ENCODE measurements at places on chromosomes 6 and 20.

DNA sequence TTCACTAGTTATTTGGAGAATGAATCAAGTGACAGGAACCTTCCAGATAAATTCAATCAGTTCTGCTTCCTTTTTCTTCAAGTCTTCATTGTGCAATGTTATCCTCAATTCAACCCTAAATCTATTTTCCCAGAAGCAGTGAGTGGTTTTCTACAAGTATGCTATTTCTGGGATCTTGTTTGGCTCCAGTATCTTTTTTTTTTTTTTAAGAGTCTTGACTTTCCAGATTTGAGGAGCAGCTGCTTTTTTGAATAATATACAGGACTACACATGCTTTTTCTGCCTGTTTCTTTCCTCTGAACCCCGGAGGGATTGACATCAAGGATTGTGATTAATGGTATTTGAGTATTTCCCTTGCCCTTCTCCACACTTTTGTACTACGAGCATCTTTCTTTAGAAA, 339.2 kb upstream of the JAG1 start:
- DNase-seq = no peak

DNA sequence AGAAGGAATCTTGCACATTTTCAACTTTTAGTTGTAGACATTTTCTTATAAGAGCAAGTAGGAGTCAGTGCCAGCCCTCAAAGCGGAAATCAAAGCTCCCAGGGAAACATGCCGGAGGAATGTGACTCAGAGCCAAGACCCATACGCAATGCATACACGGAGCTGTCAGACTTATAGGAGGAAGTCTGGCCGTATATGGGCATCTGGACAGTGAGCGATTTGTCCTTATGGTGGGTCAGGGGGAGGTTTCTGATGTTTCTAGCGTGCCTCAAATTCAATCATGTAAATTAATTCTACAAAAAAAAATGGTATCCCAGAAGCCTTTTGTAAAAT, 3.6 kb upstream of the CCN2 start:
- DNase-seq = no peak

DNA sequence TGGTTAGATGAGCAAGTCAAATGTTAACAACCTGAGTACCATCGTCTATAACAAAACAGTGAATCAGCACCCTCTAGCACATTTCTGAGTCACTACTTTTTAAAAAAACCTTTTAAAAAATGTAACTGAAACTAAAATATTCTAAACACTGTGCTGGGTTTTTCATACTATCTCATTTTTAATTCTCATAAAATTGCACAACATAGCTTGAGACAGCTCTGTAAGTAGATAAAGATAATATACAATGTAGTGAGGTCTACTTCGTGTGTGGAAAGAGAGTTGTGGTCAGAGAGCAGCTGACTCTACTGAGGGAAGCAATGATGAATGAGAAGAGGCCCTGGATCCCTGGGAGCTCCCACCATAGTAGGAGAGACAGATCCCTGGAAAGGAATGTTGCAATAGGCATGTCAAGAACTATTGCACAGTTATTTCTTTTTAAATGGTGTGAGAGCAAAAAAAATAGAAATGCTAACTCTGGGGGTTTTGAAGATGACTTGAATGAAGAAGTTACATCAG, 13.6 kb upstream of the CALHM6 start:
- DNase-seq = no peak

- DNase-seq = peak; percentile 36
These were observed 25.6 kb upstream of the HLA-DQB1 start for GRCh38 chr6:32692019-32692418.

GRCh38 chr6:142841915-142842314, 103.1 kb downstream of the HIVEP2 start:
- DNase-seq = no peak

- no peak for DNase-seq
These were observed 4.6 kb upstream of the SNRNP48 start for GRCh38 chr6:7585287-7585930.

- DNase-seq = no peak
These were observed 6.7 kb downstream of the TGIF2 start for GRCh38 chr20:36579996-36580545.

GRCh38 chr20:45588800-45589199, 9.7 kb upstream of the WFDC8 start:
- DNase-seq = no peak

DNA sequence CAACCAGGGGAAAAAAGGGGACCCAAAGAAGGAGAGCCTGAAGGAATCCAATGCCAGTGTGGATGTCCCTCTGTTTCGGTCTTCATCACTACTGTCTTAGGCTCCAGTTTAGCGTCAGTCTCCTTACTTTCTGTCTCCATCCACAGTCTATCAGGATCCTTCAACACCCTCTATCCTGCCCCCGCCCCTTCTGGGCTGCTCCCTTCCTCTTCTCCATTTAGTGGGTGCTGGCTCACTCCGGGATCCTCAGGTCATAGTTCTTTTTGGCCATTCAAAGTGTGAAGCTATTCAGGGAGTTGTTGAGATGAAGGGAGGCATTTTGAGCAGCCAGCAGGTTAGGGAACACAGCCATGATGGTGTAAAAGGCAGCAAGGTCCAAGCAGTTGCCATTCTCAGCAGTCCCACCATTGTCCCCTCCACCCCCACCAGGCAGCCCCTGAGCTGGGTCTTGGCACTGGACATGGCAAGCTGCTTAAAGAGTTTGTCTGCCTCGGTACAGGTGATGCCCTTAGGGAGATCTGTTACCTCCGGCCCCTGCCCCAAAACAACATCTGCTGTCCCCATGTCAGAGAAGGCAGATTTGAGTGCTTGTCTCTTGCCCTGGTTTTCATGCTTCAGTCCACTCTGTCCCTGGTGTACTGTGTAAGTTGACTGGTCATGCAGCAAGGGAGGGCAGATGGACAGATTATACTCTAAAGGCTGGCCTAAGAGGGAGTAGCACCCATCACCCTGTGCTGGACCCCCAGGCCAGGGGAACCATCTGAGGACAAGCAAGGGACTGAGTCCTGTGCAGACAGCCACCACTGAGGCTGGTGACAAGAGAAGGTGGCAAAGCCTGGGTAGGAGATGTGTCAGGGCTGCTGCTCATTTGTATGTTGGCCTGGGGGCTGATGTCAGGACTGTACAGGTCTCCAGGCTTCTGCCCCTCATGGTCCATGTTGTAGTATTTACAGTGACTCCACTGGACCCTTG, 842.0 kb downstream of the HACE1 start:
- DNase-seq = no peak

DNA sequence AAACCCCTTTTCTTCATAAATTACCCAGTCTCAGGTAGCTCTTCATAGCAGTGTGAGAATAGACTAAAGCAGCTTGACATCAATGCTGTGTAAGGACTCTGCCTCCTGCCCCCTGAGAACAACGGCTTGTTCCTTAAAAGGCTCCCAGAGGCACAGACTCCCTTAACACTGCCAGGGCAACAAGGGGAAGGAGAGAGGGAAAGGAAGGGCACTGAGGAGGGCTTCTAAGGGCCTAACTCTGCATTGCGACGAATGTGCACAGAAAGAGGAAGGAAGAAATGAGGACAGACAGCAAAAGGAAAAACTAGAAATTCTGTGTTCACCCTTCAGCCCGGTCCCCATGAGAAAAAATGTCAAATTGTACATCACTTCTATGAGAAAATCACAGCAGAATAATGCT, 74.0 kb downstream of the AGPAT4 start:
- DNase-seq = no peak

GRCh38 chr20:3339076-3339475, 68.4 kb downstream of the DNAAF9 start:
- no peak for DNase-seq

DNA sequence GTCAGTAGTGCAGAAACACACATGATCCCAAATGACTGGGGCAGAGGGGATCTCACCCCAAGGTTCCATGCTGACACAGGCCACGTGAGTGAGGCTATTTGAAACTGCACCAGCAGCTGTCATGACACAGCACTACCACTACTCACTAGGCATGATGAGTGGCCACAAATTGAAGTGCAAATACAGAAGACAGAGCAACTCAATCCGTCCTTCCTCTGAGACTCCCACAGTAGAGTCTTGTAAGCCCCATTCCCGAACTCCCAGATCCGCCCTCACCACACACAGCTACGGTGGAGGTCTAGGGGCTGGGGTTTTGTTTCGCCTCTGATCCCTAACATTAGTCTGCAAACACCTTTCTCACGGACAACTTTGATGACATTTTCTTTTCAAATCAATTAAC, 113.3 kb upstream of the NUP153 start:
- DNase-seq = no peak

DNA sequence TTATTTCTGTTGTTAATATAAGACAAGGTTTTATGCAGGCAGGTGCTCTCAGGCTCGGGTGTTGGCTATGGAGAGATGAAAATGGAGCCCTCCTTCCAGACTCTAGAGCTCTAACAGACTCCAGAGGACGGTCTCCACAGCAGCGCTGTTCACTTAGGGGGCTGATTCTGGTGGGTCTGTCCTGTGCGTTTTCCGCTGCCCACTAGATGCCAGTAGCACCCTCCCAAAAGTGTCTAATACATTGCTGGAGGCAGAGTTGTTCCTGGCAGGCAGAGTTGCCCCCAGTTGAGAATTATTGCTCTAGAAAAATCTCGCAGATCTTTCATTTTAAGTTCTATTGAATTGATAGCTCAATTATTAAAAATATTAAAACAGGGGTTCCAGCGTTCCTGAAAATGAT, 109.9 kb downstream of the MAP3K4 start:
- DNase-seq = no peak

DNA sequence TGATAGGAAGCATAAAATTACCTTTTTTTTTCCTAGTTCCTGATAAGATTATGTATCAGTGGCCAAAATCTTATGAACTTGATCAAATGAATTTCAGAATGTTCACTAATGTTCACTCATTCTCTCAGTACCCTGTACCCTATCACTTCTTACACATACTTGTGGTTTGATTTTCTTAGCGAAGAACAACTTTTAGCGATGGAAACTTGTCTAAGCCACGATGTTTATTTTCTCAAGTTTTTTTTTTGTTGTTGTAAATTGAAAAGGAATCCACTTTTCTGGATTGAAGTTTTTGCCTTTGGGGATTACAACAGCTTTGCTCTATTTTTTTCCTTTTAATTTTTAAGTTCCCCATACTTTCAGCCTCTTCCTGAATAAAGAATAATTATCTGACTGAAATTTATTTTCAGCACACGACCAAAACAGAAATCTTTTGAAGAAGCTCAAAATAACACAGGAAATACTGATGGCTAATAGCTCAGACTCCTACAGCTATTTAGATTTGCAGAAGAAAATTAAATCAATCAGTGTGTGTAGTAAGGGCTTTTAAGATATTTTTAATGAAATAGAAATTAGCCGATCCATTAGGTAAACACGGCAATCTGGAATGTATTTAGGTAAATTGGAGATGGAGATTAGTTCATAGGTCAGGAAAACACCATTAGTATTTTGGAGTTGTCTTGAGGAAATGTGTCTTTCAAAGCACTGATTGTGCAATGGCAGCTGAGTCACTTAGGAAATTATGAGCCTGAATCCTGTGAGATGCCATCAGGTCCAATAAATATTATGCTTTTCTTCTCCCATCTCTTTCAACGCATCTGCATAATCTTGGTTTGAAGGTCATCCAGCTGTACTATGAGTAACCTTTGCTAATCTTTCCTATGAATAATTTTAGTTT, 217.5 kb downstream of the GJA1 start:
- no peak for DNase-seq

- DNase-seq = no peak
These were observed 582.4 kb downstream of the CDH26 start for GRCh38 chr20:60540591-60540990.

GRCh38 chr20:63791497-63792156, 39.4 kb downstream of the ZBTB46 start:
- no peak for DNase-seq

DNA sequence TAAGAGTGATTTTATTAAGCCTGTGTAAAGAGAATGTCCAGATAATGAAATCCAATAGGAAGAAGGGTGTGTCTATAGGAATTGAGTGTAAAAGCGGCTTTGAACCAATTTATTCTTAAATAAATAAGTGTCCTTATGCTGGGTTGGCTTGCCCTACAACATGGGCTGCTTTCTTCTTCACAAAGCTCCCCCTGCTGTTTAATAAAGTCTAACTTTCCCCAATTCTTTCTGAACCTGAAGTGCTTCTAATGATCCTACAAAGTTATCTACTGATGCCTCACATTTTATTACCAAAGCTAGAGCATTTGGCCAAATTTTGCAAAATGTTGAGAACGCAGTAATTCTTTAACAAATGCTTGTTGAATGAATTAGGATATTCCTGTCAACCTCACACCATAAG, 36.3 kb upstream of the SIRT5 start:
- no peak for DNase-seq

GRCh38 chr6:103313432-103313831, 1546.3 kb downstream of the HACE1 start:
- no peak for DNase-seq

GRCh38 chr6:130359736-130360135, 6.1 kb upstream of the TMEM200A start:
- no peak for DNase-seq

- no peak for DNase-seq
These were observed 13.1 kb downstream of the GABRR1 start for GRCh38 chr6:89204096-89204495.

GRCh38 chr6:42007286-42008137, 42.8 kb upstream of the TAF8 start:
- DNase-seq = peak; percentile 32

- DNase-seq = no peak
These were observed 243.8 kb upstream of the FOXQ1 start for GRCh38 chr6:1068068-1068467.

DNA sequence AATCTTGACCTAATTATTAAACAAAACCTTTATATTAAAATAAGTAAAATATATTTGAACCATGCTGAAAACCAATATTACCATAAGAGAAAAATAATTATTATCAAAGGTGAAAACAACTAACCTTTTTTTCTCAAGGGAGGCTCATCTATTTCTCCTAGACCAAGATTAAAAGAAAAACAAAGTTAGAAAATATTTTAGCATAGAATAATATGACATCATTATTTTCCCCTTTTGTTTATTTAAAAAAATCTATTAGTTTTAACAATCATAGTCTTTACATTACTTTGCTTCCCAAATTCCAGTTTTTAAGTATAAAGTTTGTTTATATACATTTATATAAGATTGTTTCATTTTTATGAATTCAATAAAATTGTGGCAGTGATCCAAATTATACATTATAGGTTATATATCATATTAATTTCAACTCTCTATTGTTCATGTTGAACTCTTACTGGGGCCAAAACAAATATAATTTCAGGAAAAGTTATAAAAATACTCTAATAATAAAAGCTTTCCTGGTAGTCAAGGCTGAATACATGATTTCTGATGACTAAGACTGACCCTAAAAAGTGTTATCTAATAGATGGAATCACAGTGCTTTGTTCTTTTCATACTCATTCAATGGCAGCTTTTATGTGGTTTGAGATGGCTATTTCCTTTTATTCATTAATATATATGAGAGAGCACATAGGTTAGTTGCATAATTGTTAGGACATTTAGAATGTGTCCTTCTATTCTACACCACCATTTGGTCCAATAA, 89.4 kb downstream of the TRDN start:
- DNase-seq = no peak

GRCh38 chr20:58599966-58600365, 51.1 kb upstream of the STX16 start:
- DNase-seq = no peak

DNA sequence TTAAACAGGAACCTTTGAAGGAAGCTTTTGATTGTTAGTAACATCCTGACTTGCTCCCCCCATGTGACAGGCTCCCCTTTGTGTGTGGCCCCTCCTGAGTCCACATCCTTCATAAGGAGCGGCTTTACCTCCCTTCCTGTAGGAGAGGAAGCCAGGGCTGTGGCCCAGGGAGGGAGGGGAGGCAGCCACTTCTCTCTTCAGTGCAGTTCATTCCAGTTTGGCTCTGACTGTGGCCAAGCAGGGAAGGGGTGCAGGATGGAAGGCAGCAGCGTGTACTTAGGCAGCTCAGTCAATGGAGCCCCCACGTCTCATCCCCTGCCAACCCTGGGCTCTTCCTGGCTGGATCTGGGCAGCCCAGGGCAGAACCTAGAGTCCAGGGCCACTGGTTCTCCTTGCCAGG, 295.2 kb downstream of the QKI start:
- no peak for DNase-seq
